Kidney epithelial cell (primary cell): ENCODE measurements at places on chromosomes 2 and 18.
A peak's percentile ranks its signal among the peaks of the same experiment; 100 is the strongest.

GRCh38 chr2:65671670-65672242, 239.4 kb upstream of the SPRED2 start:
- no peak for DNase-seq

DNA sequence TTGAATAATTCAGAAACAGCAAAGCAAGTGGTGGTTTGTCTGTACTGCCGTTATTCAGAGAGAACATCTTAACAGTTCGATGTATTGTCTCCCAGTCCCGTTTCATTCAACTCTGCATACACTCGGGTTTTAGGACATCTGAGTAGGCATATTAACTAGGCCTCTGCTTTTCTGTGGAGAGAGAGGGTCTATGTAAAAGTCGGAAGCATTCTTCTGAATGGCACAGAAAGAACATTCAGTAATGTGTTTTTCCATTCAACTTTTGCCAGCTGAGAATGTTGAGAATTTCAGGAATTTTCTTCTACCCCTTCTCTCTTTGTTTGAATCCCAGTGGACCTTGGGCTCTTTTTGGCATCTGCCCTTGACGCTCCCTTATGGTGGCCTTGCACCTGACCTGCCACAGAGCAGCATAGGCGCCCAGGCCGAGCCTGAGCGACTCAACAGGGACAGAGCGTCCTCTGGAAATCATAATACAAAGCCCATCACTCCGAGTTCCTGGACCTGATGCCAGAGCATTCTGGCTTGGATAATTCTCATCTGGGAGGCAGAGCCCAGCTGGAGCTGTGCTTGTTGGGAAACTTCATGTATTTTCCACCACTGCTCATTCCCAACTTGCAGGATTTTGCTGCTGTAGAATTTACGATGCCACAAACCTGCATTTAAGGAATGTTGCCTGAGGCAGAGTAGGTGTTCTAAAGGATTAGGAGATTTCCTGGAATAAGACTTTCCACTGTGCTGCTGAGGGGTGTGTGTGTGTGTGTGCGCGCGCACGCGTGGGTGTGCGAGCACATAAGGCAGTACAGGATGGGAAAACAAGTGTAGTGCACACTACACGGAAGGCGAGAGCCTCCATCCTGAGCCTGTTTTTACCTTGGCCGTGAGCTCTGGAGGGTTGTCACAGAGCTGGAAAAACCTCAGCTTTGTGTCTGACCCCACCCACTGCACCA, 77.2 kb upstream of the TXNDC2 start:
- no peak for DNase-seq

DNA sequence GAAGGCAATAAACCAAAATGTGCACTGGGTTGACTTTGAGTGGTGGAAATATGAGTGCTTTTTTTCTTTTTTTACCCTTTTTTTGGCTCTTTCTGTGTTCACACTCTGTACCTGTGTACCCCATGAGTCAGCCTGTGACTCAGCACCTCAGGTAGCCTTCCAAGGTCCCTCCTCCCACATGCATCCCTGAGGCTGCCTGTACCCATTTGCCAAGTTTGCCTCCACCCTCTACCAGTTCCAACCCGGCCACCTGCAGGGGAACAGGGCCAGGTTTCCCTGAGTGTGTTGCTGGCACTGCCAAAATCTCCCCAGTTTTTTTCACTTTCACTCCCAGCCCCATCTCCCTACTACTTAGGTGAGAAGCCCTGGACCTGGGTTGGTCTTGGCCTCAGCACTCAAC, 14.0 kb downstream of the CXCR1 start:
- DNase-seq = no peak

DNA sequence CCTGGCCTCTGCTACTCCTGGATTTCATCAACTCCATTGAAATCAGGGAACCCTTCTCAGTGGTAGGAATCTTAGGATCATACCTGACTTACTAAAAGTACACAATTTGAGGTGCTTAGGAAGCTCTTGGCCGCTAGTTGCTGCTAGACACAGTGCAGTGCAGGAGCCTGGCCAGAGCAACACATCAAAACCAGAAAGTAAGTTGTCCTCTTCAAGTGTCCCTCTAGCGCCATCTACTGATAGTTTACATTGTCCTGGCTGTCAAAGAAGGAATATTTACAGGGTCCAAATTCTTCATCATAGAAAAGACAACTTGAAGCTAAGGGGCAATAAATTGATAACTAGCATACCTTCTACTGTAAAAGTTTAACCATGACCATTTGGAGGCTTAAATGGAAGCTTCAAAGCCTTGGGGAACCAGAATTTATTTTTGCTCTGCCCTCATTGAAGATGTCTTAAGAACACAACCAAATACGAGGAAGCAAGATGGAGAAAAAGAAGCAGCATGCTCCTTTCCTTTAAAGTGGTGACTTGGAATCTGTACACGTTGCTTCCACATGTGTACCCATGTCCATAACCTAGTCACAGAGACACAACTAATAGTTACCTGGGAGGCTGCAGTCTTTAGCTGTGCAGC, 889.1 kb upstream of the GCFC2 start:
- DNase-seq = peak; percentile 54

DNA sequence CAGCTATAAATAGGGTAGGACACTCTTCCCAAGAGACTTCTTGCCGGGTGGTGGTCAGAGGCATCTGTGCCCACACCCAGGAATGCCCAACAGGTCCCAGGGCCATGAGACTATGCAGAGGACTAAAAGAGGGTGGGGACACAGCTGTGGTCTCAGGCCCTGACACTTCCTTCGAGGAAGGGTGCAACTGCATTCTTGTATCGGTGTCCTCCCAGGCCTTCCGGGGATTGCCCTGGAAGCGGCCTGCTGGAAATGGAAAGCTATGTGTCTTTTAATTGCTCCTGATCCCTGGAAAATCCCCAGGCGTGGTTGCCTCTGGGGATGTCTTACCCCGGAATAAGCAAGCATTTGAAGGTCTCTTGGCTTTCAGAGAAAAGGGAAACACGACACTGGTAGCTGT, 176.7 kb downstream of the SOX11 start:
- no peak for DNase-seq

DNA sequence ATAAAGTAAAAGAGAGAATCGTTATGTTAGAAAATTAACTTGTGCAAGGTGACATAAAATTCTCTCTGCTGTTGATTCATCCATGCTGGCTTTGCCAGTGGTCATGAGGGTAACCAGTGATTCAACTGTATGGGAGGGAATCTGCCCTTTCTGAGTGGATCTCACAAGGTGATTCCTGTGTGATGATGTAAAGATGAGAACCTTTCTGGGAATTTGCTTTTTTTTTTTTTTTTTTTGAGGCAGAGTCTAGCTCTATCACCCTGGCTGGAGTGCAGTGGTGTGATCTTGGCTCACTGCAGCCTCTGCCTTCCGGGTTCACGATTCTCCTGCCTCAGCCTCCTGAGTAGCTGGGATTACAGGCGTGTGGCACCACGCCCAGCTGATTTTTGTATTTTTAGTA, 23.3 kb downstream of the RAB31 start:
- DNase-seq = peak; percentile 92

DNA sequence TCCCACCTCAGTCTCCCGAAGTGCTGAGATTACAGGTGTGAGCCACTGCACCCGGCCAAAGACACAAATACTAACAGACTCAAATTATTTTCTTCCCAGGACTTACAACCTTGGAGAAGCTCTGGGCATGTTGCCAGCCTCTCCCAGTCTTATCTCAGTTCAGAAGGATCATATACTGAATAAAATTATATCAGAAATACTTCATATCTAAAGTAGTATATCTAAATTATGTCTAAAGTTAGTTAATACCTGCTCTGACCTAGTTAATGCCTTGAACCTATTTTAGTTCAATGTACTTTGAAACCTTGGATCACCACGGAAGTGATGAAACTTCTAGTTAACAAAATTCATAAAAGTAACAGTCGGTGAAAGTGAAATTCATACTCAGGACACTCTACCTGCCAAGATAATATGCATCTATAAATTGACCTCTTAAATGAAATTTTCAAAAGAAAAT, 34.4 kb upstream of the CYBRD1 start:
- no peak for DNase-seq

DNA sequence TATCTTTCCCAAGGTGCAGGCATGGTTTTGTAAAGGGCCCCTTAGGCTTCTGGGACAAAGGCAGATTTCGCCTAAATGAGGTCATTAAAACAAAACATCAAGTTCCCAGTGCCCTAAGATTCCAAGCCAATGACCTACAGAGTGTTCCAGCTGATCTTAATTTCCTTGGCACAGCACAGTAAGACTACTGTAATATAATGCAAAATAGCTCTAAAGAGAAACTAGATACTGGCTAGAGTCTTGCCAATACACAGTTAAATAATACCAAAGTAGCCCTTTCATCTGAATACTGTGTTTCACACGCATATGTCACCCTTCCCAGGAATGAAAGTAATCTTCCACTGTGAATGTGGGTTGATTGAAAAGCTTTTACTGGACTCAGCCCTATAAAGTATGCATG, 14.7 kb downstream of the GRB14 start:
- DNase-seq = no peak

- no peak for DNase-seq
These were observed 51.8 kb downstream of the WDR7 start for GRCh38 chr18:56702946-56703345.

- DNase-seq = no peak
These were observed 669 bp downstream of the MARCHF7 start for GRCh38 chr2:159712929-159713420.

- DNase-seq = no peak
These were observed 91.3 kb downstream of the ACVR1 start for GRCh38 chr2:157784823-157785175.

- no peak for DNase-seq
These were observed 203.0 kb downstream of the SOCS6 start for GRCh38 chr18:70491734-70492348.

GRCh38 chr2:134107402-134107801, 146.5 kb upstream of the MGAT5 start:
- DNase-seq = no peak

DNA sequence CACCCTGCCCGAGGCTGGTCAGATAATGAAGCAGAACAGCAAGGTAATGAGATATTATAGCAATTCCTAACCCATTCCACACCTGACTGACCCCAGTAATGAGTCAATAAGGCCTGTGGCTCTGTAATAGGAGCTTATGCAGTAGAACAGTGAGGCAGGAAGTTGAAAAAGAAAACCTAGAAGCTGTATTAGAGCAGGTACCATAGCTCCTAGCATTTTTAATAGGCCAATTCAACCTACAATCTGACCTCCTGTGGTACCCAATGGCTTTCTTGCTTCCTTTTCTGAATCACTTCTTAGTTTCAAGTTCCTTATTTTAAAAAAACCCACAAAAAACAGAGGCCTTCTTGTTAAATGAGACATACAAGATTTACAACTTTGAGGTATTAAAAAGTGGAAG, 43.6 kb upstream of the MAP2 start:
- DNase-seq = peak; percentile 61

- DNase-seq = no peak
These were observed 32.7 kb downstream of the VSNL1 start for GRCh38 chr2:17573085-17573803.

- DNase-seq = no peak
These were observed 207.0 kb upstream of the AGAP1 start for GRCh38 chr2:235286622-235287374.

DNA sequence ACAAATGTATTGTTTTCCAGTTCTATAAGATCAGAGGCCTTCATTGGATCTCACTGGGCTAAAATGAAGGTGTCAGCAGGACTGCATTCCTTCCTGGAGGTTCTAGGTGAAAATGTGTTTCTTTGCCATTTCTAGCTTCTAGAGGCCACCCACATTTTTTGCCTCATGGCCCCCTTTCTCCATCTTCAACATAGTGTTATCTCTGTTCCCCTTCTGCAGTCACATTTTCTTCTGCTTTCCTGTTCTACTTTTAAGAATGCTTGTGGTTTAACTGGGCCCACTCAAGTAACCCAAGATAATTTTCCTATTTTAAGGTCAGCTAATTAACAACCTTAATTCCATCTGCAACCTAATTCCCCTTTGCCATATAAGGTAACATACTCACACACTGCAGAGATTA, 36.1 kb downstream of the METTL21A start:
- no peak for DNase-seq

DNA sequence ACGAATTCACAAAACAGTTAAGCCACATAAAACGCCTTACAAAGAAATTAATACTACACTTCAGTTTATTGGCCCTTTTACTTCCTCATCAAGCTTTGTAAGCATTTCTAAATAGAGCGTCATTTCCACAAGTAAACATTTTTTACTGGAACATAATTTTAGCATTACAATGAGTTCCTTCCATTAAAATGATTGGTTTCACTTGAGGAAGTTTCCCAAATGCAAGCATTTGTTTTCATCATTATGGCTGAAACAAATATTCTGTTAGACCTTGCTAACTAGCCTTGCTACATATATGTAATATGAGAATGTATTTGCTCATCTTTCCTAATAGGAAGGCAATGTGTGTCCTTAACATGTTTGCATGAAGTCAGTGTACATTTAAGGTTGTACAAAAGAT, 579.1 kb downstream of the IRS1 start:
- no peak for DNase-seq

GRCh38 chr2:239814116-239814860, 210.9 kb downstream of the NDUFA10 start:
- no peak for DNase-seq

DNA sequence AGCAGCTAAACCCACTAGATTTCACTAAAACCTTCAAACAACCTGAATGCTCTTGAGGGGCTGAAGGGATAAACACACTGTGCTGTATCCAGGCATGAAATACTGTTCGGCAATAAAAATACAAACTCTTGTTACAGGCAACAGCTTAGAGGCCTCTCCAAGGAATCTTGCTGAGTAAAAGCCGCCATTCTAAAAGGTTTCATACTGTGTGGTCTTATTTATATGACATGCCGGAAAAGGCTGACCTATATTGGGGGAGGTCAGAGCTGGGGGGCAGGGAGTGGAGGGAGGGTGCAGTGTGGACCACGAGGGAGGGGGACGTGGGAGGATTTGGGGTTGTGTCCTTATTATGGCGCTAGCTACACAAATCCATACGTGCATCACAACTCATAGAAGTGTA, 136.2 kb downstream of the MBP start:
- DNase-seq = no peak

DNA sequence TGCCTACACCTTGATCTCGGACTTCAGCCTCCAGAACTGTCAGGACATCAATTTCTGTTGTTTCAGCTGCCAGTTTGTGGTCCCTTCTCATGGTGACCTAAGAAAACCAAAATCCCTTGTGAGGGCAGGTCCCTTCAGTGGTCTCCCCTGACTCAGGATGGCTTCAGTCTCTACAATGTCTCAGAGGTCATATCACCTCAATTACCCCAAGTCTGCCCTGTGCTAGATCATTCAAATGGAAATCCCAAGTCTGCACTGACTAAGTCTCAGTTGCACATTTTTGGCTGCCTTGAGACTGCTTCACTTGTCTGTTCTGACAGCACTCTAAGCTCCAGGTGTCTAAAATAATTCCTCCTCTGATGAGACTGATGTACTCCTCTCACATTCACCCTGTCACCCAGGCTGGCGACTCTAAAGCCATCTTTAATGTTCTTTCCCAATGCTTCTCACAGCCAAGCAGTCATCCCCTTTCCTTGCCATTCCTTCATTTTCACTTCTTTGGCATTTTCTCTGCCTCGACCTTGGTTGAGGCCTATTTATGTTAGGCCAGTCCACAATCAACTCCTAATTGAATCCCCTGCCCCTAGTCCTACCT, 470.8 kb downstream of the DLGAP1 start:
- DNase-seq = no peak

- DNase-seq = no peak
These were observed 45.4 kb upstream of the PAPOLG start for GRCh38 chr2:60710707-60711106.
